Aorta (tissue), 5 donors: ENCODE measurements at places on chromosomes 5 and 9. TPM values are rescaled to one million over a fixed set of nuclear protein-coding genes. Genes with fewer than 3 reads are reported as not detected.

The UBAC1 gene
- 24.1 TPM for total RNA-seq

The DRD1 gene
- 0.45 TPM for total RNA-seq

The ANKRD34B gene
- total RNA-seq: not detected

The SLC36A3 gene
- not detected for total RNA-seq

The GPR150 gene
- total RNA-seq: 0.23 TPM

The SLC34A1 gene
- not detected for total RNA-seq

The FOXD4L4 gene
- total RNA-seq: 0.19 TPM

The CCNH gene
- total RNA-seq: 83.4 TPM

The PCDH1 gene
- 29.4 TPM for total RNA-seq

The GNA14 gene
- total RNA-seq: 7.2 TPM
